ENCODE measurements at places on chromosomes 1 and 21. TPM values are rescaled to one million over a fixed set of nuclear protein-coding genes. Genes with fewer than 3 reads are reported as not detected.

- DNase-seq: no peak
These were observed 43.2 kb downstream of the LRRC71 start for GRCh38 chr1:156963621-156964020.

DNA sequence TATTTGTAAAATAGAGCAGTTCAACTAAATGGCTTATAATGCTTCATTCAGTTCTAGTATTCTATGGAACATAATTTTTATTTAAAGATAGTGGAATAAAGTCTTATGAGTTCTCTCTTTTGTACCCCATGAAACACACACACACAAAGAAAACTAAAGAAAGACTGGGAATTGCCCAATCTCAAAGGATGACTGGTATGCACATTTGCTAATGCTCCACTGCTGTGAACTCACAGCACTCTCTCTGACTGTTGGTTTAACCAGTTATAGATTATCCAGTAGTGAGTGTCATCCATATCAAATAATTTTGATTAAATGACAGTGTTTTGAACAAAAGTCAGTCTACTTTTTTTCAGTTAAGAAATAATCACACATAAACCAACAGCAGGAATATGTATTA lies 1082.4 kb upstream of the B3GALT2 start:
- no peak for DNase-seq

Gene ARF1
- total RNA-seq: 332 TPM

DNA sequence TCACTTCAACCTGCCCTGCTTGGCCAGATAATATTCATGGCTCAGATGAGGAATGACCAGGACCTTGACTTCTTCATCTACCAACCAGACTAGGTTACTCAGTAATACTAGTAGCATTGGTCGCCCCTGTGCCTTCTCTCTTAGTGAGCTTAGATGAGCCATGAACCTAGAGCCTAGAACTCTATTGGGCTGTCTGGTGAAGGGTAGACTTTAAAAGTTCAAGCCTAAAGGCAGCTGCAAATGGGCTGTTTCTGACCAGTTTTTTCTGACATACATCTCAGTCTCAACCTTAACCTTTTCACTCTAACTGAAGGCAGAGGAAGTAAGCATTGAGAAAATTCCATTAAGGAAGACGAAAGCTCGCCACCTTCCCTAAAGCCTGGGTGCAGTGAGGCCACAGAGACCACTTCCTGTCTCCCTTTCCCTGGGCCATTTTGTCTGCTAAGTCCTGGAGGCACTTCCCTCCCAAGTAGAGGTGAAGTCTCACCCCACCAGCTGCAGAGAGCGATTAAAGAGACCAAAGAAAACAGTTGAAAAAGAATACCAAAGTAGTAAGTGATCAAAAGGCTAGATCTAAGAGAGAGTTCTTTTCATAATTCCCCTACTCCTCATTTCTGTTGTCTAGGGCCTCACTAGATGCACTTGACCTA lies 53.3 kb downstream of the MTR start:
- no peak for DNase-seq

GRCh38 chr1:183394435-183394834 lies 23.7 kb downstream of the NMNAT2 start:
- DNase-seq: no peak

Gene ZNF593OS
- total RNA-seq: not detected

- no peak for DNase-seq
These were observed 22.6 kb upstream of the NRDC start for GRCh38 chr1:51901151-51901550.

- DNase-seq: no peak
These were observed 2.5 kb upstream of the SLC16A4 start for GRCh38 chr1:110393286-110393685.

GRCh38 chr1:197559244-197559643 lies 216.0 kb downstream of the DENND1B start:
- no peak for DNase-seq

Gene SHISA4
- total RNA-seq: 123 TPM

- no peak for DNase-seq
These were observed 5.5 kb downstream of the MRPS6 start for GRCh38 chr21:34078915-34079314.

DNA sequence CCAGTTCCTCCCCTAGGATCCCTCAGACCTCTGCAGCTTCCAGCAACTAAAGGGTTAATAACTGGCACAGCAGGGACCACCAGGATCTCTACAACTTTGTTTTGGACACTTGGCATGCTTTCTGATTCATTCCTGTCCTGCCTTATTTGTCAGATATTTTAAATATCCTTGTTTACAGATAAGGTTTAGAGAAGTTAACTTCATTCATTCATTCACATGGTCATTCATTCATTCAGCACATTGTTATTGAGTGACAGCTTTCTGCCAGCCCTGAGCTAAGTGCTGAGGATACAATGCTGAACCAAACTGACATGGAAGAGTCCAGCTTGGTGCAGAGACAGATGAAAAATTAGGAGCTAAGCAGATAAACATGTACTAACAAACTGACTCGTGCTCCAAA lies 8.8 kb upstream of the PHC2 start:
- no peak for DNase-seq

Data from cardiac septum (tissue), 1 donor.